Stomach (tissue), 19 donors: ENCODE measurements at places on chromosomes 13 and 19. TPM values are rescaled to one million over a fixed set of nuclear protein-coding genes. Genes with fewer than 3 reads are reported as not detected.

GRCh38 chr13:55992145-55992544, 1148.6 kb upstream of the PRR20A start:
- no peak overlapping the region for H3K27ac ChIP-seq
- no peak overlapping the region for H3K4me3 ChIP-seq
- H3K36me3 ChIP-seq, result no peaks in the 10 kb centered on the region

ANGPTL8 gene
- not detected for total RNA-seq

TMEM145 gene
- total RNA-seq, result not detected

GRCh38 chr13:98792785-98793495, 40.5 kb upstream of the SLC15A1 start:
- H3K4me1 ChIP-seq, result no peaks in the 10 kb centered on the region
- peaks cover 55% of the 10 kb centered on the region for H3K36me3 ChIP-seq
- H3K4me3 ChIP-seq, result no peak overlapping the region
- DNase-seq, result no peak
